ENCODE measurements at places on chromosomes 11 and 22.

- DNase-seq: no peak
Measured at GRCh38 chr22:38038426-38038825, 18.8 kb upstream of the PICK1 start.

DNA sequence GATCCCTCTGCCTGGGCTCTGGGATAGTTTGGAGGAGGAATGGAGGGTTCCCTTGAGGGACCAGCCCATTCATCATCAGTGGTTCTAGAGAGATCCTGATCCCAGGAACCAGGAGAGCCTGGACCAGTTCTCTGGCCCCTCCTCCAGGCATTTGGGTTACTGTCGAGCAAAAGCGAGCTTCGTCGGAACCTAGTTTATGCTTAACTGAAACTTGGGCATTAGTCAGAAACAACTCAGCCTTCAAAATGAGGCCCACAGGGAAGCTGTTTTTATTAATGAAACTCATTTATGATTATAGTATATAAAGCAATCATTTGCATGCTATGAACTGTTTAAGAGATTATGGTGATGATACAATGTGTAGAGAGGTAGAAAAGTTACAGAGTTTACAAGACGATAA lies 61.4 kb downstream of the LIF start:
- no peak for DNase-seq

DNA sequence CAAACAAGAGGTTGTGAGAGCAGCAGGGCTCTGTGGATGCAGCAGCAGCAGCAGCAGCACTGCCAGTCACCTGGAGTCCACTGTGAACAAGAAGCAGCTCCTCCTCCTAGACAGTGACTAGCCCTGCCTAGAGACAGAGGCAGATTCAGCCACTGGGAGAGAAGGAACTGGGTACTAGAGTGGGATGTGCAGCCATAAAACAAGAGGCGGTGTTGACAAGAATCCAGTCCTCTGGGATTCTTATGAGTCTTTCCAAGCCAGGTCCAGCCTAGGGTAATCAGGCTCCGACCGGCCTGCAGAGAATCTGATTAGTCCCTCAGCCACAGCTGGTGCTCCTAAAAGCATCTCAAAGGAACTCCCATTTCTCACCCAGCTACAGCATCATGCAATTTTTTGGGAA lies 83.9 kb upstream of the USP47 start:
- DNase-seq: no peak

DNA sequence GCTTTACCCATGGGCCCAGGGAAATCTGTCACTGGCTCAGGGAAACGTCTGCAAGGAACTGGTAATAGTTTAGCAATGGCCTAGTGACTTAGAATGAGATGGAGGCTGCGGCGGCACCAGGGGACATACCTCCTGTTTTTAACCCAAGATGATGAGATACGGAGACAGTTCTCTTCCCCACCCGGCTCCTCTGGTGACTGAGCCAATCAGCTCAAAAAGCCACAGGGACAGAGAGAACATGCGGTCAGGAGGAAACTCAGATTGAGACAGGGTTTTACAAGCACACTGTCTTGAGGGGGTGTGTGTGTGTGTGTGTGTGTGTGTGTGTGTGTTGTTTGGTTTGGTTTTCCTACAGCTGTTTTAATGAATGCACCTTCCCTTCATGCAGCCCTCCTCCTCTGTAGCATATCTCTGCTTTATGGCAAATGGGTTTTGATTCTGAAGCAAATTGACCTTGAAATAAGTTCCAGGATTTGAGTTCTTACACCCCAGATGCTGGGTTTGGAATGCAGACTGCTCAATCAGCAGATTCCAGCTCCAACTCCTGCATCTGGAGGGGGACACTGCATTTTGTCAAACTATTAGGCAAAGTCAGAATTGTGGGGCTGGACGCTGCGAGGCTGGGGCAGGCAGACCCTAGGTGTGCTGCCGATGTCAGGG lies 246.2 kb downstream of the NTM start:
- DNase-seq: no peak

GRCh38 chr22:44107340-44107739 lies 73.4 kb upstream of the PARVG start:
- no peak for DNase-seq

DNA sequence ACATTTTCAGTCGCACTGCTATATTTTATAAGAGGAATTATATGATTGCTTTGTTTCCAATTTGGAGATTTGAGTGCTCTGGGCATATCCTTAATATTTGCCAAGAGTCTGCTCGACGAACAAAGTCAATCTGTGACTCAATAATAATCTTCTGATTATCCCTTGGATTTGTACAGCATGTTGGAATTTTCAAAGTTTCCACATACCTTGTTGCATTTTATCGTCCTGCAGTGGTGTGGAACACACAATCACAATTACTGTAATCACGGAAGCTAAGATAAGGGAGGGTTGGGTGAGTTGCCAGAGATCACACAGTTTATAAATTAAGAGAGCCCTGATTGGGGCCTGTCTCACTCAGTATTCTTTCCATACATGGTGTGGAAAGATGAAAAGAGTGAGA lies 189.3 kb downstream of the GUCY1A2 start:
- DNase-seq: no peak

GRCh38 chr11:59710136-59710847 lies 3.4 kb downstream of the OR10V1 start:
- no peak for DNase-seq

- DNase-seq: peak; percentile 69
Measured at GRCh38 chr11:9003573-9004182, at the start of gene NRIP3. TSS of gene NRIP3 (minus strand) at chr11:9004001. CDS start at chr11:9003935, 66 bp downstream.

- DNase-seq: no peak
Measured at GRCh38 chr22:36753916-36754315, 22.0 kb downstream of the IFT27 start.

DNA sequence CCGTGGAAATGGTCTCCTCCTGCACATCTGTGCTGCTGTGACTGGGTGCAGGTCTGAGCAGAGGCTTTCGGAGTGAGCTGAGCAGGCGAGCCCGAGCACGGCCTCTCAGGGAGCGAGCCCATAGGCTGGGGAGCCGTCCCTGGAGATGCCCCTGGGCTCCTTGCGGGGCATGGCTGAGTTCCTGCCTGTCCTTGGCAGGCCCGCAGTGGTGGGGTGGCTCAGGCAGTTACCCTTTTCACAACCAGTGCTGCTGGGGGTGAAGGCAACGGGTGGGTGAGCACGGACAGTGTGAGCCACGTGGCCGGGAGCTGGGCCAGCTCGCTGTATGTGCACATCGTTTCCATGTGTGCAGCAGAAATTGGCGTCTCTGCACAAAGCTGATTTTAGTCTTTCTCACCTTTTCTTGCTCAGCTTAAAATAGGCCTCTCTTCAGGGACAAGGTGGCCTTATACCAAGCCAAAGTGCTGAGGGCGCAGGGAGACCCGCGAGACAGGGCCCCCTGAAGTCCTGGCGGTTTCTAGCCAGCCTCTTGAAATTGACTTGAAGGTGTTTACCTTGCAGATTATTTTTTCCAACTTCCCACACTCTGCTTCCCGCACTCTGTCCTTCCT lies at the start of gene TP53AIP1:
Gene TP53AIP1 (minus strand): TSS at position 55 of the 611 bp plus-strand sequence. CDS start 5,053 bp downstream, outside the sequence.
- no peak for DNase-seq

DNA sequence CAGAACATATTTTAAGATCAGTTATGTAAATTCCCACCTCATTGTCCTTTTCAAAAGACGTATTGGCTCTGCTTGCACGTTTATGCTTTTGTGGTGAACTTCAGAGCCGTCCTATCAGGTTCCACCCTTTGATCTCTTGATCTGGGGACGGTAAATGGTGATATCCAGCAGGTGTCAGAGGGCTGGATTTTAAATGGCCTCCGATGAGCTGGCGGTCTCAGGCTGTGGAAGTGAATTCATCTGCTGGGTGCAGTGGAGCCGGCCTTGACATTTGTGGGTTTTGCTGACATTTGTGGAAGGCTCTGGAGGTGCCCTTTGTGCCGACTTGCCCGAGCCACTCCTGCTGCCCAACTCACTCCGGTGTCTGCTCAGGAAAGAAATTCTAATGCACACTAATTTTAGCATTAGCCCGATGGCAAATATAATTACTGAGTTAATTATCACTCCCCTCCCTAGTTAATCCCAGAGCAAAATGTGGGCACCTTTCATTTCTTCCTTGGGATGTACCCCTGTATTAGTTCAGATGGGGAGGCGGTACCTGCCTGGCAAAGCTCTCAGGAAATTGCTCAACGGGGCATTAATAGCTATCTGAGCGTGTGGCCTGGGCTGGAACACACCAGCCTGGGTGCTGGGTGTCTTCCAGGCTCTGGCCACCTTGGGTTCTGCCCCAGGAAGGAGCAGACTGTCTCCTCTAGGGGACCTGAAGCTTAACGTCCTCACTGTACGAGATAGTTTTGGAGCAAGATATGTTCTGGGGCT lies 9.1 kb downstream of the LRP5 start:
- DNase-seq: no peak

- DNase-seq: no peak
Measured at GRCh38 chr22:43969021-43969878, 14.0 kb downstream of the SAMM50 start.

DNA sequence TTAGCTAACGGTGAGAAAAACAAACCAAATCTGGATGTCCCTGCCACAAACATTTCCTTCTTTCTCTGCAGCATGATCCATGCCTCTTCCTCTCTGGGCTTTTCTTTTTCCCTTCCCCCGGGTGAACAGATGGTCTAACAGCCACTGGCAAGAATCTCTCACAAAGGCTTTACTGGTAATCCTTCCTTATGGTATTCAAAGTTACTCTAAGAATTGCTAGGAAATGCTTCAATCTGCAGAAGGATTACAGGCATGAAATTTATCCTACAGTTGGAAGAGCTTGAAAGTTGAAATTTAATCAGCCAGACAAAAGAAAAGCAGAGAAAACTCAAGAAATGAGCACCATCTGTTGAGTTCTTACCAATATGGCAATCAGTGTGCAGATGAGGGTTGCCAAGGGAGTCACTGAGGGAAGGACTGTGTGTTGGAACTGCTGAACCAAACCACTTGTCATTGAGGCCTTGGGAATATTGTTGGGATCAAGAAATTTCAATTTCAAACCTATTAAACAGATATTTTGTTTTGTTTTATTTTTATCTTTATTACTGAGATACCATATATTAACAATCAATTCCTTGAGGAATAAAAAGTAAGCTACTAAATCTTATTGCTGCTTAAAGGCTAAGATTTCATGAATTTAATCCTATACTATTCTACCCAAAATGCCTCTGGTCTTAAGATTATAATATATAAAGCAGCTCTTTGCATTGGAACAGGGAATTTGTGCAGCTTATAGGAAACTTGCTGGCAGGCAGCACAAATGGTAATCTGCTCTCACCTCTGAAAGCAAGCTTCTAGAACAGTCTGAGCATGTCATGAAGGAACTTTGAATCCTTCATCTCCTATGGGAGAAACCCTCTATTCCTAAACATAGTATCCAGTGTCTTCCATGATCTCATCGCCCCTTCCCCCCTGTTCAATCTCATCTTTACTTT lies 29.7 kb upstream of the NDUFC2 start:
- no peak for DNase-seq

- DNase-seq: no peak
Measured at GRCh38 chr11:44427432-44427831, 117.5 kb upstream of the ALX4 start.

DNA sequence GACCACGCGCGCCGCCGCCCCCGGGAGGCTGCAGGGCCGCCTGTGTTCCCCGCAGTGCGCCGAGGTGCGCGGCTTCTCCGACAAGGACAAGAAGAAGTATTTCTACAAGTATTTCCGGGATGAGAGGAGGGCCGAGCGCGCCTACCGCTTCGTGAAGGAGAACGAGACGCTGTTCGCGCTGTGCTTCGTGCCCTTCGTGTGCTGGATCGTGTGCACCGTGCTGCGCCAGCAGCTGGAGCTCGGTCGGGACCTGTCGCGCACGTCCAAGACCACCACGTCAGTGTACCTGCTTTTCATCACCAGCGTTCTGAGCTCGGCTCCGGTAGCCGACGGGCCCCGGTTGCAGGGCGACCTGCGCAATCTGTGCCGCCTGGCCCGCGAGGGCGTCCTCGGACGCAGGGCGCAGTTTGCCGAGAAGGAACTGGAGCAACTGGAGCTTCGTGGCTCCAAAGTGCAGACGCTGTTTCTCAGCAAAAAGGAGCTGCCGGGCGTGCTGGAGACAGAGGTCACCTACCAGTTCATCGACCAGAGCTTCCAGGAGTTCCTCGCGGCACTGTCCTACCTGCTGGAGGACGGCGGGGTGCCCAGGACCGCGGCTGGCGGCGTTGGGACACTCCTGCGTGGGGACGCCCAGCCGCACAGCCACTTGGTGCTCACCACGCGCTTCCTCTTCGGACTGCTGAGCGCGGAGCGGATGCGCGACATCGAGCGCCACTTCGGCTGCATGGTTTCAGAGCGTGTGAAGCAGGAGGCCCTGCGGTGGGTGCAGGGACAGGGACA lies 2.7 kb downstream of the NLRP6 start:
- no peak for DNase-seq

GRCh38 chr11:113647108-113647507 lies 59.0 kb downstream of the TMPRSS5 start:
- DNase-seq: no peak

DNA sequence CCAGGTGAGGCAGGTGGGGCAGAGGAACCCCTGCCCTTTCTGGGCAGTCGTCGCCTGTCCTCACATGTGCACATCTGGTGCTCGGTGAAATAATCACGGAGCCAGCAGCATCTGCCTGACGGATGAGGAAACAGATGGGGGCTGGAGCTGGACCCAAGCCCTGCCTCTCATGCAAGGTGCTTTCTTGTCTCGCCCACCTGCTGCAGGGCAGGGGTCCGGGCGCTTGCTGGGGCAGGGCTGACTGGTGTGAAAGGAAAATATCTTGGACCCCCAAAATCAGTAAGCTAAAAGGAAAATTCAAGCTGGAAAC lies 3.3 kb downstream of the ALDH3B2 start:
- DNase-seq: no peak

- no peak for DNase-seq
Measured at GRCh38 chr11:128482092-128482491, 105.3 kb downstream of the ETS1 start.

DNA sequence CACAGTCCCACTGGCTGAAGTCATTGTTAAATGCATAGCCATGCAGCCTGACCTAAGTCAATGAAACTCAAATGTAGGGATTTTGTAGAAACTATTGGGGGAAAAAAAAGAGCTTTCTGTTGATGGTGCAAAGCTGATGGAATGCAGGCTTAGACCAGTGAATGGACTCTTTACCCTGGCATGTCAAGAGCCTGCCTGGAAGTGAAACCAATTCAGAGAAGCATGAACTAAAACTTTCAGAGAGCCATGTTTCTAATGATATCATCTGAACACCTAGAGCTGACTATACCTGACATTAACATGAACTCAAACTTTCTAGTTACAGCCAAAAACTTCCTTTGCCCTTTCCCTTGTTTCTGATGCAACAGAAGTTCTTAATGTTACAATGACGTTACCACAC lies 89.0 kb downstream of the APIP start:
- DNase-seq: no peak

DNA sequence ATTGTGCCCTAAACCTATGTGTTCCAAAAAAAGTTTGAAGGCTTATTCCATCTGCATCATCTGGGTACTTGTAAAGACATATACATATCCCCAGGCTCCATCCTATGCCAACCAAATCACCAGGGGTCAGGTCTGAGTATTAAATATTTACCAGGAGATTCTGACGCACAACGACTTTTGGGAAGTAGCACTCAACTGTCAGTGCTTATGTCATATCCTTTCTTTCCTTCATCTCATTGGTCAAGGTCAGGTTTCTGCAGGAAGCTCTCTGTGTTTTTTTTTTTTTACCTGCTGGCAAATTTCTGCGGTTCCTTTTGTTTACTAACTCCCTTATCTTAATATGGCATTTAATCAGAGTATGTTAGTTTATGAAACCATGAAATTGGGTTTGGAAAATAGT lies 22.5 kb upstream of the CYP2R1 start:
- DNase-seq: no peak
